Activated CD4-positive, alpha-beta T cell treated with anti-CD3 and anti-CD28 coated beads for 1 hour (primary cell): ENCODE measurements at places on chromosomes 2 and 18.

- DNase-seq = no peak
Observed at GRCh38 chr2:8750221-8750620, 68.4 kb downstream of the ID2 start.

- DNase-seq = no peak
Observed at GRCh38 chr18:71249791-71250190, 960.9 kb downstream of the SOCS6 start.

DNA sequence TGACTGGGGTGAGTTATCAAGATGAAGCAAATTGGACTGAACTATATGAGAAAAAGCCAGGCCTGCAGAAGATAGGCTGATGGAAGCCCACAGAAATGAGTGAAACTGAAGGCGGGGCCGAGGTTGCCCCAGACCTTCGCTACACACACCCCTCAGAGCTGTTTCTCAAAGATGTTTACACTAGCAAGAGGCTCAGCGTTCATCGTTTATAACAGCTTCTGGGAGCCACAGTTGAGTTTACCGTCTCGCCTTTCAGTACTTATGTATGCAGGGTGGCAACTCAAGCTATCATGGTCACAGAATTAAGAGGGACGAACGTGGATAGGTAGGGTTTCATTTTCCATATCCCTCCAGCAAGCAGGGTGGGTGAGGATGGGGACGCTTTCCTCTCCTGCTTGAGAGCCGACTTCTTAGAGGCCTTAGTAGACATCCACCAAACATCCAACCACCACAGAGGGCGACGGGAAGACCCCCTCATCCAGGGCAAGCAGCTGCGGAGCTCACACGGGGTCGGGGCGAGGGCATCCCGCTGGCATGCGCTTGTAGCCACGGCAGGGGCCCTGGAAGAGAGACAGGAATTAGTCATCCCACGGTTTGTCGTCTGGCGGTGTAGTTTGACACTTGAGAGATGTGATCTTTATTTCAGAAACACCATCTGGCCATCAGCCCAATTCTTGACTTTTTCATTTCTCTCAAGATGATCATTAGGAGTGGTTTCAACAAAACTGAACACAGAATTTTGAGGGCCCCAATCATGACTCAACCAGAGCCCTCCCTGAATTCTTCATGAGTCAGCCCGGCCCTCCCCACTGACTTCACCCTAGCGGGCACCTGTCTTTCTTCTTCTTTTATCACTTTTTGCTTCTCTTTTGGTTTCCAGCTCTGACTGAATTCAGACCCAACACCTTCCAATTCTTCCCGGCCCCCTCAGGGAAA is 109.1 kb upstream of the CTDP1 start:
- DNase-seq = no peak

DNA sequence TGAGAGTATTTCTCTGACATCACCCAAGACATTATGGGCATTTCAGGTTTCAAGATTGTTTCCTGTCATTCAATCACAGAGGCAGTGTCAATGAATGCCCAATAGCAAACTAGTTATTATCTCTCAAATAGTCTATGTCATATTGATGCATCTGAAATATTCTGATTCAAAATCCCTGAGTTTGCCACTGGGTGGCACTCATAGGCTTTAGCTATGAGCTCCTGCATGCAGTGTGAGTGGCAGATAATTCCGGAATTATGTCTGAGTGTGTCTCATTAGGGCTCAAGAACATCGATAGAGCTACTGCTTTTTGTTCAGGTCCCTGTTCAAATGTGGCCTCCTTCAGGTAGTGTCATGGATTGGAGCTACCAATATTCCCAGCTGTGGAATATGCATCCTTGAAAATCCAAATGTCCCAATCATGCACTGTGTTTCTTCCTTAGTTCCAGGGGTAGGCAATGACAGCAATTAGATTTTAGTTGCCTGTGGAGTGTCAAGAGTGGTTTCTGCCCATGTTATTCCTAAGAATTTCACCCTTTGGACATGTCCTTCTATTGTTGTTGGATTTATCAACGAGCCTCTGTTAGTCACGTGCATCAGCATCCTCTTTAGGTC is 7.8 kb upstream of the OR6B3 start:
- no peak for DNase-seq

DNA sequence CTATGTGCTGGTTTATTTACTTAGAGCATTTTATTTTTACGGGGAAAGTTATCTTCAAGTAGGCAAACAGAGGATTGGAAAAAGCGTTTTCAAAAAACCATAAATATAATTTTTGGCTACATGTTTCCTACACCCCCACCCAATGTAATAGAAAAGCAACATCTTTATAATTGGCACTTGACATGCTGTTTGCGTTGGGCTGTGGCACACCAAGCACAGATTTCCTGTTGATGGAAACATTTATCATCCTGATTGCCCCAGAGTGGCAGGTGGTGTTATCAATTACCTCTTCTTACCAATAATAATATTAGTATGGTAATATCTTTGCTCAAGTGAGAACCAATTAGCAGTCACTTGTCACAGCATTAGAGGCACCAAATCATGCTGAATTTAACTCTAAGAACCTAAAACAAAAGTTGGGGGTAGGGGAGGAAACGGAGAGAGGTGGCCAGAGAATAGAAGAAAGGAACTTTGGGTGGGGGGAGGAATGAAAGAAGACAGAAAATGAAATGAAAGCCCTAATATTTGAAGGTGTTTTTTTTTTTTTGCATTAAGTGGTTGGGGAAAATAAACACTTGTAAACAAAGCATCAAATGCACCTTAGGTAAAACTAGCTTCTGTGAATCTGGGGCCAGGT is 3.8 kb upstream of the SALL3 start:
- DNase-seq = no peak

DNA sequence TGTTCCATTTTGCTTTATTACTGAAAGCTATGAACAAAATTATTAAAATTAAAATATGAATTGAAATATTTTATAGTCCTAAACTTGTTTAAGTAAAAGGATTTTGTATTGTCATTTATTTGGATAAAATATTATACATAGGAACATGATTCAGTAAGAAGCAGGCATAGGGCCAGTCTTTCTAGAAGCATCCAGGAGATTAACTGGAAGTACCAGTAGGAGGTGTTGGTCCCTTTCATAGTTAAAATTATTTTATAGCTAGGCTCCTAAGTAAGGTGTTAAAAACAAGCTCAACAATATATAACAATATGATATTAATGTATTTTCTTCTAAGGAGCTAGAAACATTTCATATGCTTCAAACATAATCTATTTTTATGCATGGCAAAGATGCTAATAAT is 43.7 kb downstream of the FIGN start:
- no peak for DNase-seq

GRCh38 chr2:226564667-226565066 is 235.0 kb downstream of the IRS1 start:
- no peak for DNase-seq

DNA sequence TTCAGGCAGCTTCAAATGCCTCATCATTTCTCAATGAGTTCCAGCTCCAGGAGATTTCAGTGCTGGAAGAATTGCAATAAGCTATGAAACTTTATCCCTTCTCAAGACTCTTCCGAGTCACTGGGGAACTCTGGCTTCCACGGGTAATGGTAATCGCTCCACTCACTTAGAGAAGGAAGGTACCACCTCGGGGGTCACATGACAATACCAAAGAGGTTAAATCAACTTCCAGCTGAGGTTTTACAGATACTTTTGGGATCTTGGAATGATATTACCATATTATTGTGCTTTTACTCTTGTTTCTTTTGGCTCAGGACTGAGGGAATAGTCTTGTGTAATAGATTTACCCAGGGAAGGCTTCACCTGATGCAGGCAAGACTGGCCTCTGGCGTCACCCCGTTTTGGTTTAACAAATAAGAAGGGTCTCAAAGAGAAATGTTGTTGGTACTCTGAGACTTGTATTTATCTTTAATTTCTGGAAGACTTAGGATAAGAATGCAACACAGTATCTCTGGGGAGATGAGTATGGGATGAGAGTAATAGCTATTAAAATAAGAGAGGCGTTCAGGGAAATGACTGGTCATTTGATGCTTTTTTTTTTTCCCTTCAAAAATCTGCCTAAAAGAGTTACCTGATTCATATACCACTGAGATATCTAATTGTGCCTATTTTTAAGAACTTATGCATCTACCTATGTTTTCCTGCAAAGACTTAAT is 316.9 kb upstream of the ZEB2 start:
- no peak for DNase-seq

DNA sequence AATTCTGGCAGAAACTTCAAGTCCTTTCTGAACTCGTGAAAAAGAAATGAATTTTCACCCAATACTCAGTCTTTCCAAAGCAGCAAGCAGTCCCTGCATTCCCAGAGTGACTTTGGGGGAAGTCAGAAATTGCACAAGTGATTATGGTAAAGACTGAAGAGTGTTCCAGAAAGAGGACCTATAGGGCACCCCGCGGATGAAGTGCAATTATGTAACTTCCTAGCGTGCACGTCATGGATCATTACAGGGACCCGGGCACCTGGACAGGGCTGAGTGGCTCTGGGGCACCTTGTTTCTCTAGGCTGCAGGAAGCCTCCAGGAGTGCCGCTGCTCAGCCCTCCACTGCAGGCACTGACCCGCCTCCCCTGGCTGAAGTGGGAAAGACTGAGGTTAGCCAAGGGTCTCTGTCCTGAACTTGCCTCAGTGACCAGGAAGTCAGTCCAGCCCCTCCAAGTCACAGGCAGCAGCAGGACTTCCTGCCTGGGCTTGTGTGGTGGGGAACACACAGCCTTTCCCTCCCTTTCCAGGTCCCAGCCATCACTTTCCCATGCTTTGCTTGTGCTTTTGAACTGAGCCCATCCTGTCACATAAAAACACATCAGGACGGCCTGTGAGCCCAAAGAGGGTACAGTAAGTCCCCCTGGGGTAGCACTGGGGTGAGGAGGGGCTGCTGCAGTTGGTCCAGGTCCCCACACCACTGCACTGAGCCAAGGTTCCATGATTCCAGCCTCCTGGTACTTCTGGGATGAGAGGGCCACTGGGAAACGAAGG is 19.8 kb downstream of the TMEM185B start:
- no peak for DNase-seq

DNA sequence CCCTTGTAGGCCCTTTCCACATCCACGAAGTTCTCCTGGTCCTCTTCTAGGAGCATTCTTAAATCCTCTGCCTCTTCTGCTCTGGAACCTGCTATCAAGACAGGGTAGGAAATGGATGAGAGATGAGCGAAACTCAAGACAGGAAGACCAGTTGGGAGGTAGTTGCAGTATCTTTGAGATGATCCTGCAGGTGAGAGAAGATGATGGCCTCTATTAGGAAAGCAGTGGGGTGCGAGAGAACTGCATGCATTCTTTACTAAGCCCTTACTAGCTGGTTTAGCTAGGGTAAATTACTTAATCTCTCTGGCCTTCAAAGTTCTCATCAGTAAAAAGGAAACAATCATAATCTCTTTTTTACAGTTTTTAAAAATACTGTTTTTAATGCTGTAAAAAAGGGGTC is 47.0 kb downstream of the VSNL1 start:
- DNase-seq = no peak

DNA sequence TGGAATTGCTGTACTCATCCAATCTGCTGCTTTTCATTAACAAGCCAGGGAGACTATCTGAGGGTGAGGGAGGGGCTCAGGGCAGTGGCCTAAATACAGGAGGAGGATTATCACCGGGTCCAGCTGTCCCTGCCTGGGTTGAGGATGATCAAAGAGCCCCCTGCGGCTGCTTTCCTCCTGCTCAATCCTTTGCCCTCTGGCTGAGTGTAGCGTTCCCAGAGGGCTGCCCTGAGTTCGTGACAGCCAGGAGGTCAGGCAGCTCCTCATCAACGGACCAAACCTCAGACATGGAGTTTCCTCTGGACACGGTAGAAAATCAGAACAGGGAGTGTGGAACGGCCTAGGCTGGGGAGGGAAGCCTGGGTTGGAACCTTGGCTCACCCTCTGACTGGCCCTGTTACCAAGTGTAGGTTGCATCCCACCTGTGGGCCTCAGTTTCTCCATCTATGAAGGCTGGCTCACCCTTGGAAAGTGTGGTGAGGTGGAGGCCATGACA is 23.5 kb downstream of the CIB4 start:
- DNase-seq = no peak

- DNase-seq = no peak
Observed at GRCh38 chr2:194151231-194151630, 1505.8 kb upstream of the SLC39A10 start.

- no peak for DNase-seq
Observed at GRCh38 chr18:48475635-48476549, 62.9 kb upstream of the CTIF start.

DNA sequence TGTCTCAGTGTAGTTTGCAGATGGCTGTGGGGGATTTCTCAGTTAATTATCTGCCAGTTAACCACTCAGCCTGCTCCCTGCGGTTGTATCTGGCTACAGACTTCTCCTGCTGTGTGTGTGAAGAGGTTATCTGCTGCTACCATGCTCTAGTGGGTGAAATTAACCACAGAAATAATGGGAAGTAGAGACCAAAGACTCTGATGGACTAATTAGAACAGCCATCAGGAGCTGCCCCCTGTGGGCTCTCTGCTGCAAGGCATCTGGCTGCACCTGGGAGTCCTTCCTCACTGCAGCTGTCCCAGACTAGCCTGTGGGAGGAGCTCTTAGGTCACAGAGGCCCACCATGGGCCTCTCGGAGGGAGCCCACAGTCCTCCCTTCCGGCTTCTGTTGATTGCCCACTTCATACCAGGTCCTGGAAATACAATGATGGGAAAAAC is 66.6 kb downstream of the CTIF start:
- no peak for DNase-seq

DNA sequence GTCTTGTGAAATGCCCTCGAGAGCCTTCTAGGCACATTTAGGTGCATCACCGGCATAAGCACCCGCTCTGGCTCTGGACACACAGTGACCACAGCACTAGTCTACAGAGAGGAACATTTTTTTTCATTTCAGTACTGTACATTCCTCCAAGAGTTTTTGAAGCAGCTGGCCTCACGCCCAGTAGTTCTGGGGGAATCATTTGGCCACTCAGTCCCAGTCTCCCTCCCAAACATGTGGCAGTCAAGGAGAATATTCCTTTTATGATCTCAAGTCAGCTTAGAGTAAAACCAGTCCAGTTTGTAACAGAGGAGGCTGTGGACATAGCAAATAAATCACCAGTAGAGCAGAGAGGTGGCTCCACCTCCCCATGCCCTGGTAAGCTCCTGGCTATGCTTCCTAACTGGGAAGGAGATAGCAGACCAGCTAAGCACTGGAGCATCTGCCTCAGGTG is 48.1 kb downstream of the KCNE4 start:
- DNase-seq = no peak

DNA sequence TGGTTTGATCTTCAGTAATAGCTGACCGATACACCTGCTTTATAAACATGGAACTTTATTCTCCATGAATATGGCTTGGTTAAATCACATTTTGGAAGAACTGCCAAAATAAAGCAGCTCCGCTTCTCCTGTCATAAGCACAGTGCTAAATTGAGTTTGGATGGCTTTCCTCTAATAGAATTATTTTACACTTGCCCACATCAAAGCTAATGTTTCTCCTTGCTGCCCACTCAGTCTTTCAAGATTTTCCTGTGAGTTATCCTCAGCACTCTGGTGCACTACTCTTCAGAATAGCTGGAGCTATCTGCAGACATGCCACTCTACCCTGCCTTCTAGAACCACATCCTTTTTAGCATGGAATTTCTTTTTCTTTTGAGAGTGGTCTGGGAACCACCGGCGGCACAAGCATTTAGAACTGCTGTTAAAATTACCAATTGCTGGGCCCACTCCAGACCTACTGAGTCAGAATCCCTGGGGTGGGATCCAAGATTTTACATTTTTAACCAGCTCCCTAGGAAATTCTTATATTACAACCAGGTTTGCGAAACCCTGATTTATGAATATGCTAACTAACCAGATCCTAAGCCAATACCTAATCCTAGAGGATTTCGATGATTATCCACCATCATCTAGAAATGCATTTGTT is 283.3 kb downstream of the AFF3 start:
- no peak for DNase-seq

GRCh38 chr2:85996591-85996990 is 107.8 kb upstream of the ST3GAL5 start:
- no peak for DNase-seq

GRCh38 chr2:189751080-189751658 is 11.4 kb downstream of the OSGEPL1 start:
- no peak for DNase-seq
